ENCODE measurements at places on chromosomes 13 and 19.

- no peak for DNase-seq
Measured at GRCh38 chr13:34070006-34070405, 252.1 kb downstream of the RFC3 start.

GRCh38 chr13:82681535-82681934, 1200.7 kb downstream of the SLITRK1 start:
- DNase-seq: no peak

GRCh38 chr13:113849546-113849945, 14.3 kb downstream of the GAS6 start:
- no peak for DNase-seq

DNA sequence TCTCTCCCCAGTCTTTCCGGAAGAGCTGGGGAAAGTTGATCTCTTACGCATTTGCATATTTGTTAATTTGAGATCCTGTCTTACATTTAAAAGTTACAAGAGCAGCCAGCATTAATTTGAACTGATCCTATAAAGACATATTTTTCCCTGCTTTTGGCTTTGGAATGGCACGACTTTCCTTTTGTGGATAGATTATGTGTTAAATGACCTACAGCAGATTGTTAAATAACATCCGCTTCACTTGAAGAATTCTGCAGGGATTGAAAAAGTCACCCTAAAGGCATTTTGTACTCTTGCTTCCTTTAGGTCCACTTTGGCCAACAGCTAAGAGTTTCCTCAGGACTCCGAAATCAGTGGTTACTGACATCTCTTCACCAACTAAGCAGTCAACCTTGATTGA, 334.0 kb downstream of the TBC1D4 start:
- DNase-seq: no peak

DNA sequence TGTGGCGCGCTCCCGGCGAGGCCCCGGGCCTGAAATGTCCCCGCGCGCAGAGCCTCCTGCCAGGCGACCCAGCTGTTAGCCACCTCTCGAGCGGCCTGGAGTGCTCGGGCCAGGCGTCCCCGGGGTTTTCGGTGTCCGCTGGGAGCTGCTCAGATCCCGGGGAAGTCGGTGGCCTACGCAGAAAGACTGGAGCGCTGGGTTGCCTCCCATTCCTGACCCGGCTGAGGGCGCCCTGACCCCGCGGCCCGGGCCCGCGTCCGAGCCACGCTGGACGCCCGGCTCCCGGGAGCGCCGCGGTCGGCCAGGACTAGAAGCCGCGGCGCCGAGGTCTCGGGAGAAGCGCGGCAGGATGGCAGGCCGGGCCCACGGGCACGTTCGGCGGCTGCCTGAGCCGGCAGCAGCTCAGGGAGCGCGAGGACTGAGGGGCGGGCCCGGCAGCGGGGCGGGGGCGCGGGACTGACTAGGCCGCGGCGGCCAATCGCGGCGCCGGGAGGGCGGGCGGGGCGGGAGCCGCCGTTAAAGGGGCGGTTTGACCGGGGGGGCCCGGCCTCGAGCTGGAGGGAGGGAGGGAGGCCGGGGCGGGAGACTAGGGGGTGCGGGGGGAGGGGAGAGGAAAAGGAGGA, 1.3 kb upstream of the ZIC2 start:
- peak; percentile 51 for DNase-seq
